ENCODE measurements at places on chromosomes 3 and 15. TPM values are rescaled to one million over a fixed set of nuclear protein-coding genes. Genes with fewer than 3 reads are reported as not detected.

Gene CASR
- total RNA-seq, result not detected

GRCh38 chr15:73632670-73633058, 525 bp downstream of the NPTN start:
- no peaks in the 10 kb centered on the region for H3K27me3 ChIP-seq
- no peaks in the 10 kb centered on the region for H3K36me3 ChIP-seq
- peaks cover 18% of the 10 kb centered on the region for H3K4me1 ChIP-seq

DNA sequence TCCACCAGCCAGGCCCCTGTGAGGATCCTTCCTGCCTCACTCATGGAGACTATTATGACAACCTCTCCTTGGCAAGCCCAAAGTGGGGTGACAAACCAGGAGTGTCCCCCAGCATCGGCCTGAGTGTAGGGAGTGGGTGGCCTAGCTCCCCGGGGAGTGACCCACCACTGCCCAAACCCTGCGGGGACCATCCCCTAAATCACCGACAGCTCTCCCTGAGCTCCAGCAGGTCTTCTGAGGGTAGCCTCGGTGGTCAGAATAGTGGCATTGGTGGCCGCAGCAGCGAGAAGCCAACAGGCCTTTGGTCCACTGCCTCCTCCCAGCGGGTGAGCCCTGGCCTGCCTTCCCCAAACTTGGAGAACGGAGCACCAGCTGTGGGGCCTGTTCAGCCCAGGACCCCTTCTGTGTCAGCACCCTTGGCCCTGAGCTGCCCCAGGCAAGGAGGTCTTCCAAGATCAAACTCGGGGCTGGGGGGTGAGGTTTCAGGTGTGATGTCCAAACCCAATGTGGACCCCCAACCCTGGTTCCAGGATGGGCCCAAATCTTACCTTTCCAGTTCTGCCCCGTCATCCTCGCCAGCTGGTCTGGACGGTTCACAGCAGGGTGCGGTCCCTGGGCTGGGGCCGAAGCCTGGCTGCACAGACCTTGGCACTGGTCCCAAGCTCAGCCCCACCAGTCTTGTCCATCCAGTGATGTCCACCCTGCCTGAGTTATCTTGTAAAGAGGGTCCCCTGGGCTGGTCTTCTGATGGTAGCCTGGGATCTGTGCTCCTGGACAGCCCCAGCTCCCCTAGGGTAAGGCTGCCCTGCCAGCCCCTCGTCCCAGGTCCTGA, 1.0 kb downstream of the LIMD1 start:
- peak; percentile 54 for DNase-seq
- H3K36me3 ChIP-seq, result peaks cover 2% of the 10 kb centered on the region
- peak overlapping the region; percentile 75 for H3K27ac ChIP-seq
- H3K27me3 ChIP-seq, result no peaks in the 10 kb centered on the region
- H3K4me1 ChIP-seq, result peaks cover 16% of the 10 kb centered on the region
- peak overlapping the region; percentile 78 for H3K4me3 ChIP-seq

GRCh38 chr15:63189941-63190768, 749 bp downstream of the RAB8B start:
- no peaks in the 10 kb centered on the region for H3K27me3 ChIP-seq
- no peak for DNase-seq
- H3K27ac ChIP-seq, result peak overlapping the region; percentile 72
- H3K4me1 ChIP-seq, result peaks cover 7% of the 10 kb centered on the region
- peak overlapping the region; percentile 69 for H3K4me3 ChIP-seq
- no peaks in the 10 kb centered on the region for H3K36me3 ChIP-seq

Data from fibroblast of lung (primary cell).